CD14-positive monocyte (primary cell): ENCODE measurements at places on chromosomes 6 and 20.

DNA sequence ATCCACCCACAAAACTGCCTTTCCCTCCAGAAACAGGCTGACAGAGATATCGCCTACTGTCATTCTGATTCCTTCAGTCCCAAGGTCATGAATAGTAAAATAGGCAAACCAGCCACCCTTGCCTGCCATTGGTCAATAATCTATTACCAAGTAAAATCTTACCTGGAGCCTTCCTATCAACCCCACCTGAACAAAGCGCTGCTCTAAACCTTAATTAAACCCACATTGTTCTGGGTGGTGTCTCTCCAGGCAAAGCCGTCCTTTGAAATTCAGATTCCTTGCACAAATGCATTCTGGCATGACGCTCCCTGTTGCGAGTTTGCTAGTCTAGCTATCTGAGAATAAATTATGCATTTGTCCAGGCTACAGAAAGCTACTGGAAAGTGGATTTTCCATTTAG is 291.6 kb upstream of the ECI2 start:
- no peak for DNase-seq

DNA sequence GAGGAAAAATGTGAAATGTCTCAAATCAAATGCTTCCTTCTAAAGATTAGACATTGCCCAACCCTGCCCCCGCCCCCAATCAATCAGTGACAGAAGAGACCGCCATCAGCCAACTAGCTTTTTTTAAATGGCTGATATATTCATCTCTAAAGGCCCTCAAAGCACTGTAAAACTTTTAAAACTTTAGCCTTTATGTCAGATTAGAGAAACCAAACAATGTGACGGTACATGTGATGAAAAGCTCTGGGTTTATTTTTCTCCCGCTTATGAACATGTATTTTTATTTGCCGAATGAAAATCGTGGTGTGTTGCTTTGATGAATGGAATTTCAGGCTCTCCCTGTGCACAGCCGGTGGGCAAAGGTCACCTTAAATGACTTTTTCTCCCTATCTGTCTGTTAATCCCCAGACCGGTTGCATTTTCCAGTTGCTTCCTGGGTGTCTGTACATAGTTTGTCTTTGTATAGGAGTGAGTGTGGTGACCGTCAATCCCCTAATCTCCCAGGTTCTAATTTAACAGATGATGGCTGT is 38.5 kb downstream of the TBC1D7 start:
- no peak for DNase-seq

- DNase-seq: no peak
These were observed 21.0 kb upstream of the CD2AP start for GRCh38 chr6:47456536-47456975.

GRCh38 chr6:10740061-10740460 is 7.5 kb upstream of the TMEM14B start:
- no peak for DNase-seq

- no peak for DNase-seq
These were observed 373.1 kb downstream of the CD109 start for GRCh38 chr6:74069089-74069581.

DNA sequence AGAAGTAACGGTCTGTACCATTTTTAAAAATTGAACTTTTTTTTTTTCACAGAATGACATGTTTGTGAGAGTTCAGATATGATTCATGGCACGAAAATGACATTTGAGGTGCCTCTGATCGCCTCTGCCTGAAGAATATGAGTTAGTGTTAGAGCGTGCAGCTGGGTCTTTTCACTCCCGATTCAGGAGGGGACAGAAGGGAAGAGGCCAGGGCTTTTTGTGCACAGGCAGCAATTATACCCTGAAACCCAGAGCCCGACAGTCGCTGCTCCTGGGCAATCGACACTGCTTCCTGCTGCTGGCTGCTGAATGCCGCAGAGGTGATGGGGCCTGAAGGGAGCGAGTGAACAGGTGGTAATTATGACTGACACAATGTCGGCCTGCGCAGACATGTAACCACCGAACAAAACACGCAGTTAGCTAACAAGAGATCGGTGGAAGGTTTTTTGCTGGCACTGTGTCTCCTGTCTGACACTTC is 652.0 kb upstream of the NOX3 start:
- DNase-seq: no peak
